ENCODE measurements at places on chromosomes 12 and 14.

GRCh38 chr12:98424726-98425401 lies 90.5 kb upstream of the TMPO start:
- DNase-seq = no peak

DNA sequence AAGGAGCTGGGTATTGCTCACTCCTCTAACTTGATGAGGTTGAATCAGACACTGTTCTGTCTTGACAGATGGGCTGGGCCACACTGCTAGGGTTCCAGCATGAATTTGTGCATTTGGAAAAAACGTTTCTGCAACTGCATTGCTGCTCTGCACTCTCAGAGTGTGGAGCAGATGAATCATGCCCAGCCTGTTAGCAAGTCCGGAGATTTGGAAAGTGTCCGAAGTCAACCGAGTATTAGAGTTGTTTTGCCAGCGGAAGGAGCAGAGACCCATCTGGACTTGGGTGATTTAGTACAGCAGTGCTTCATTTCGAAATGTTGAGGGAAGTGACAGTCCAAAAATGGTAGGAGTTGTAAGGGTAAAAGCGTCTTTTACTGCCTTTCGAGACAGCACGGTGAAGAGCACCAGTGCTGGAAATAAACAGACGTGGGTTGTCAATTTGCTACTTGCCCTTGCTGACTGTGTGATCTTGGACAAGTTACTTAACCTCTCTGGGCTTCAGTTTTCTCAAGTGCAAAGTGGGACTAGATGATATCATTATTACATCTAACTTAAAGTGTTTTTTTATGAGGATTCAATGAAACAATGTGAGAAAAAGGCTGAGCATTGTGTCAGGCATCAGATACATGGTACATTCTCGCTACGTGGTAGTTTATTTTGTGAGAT lies 139.5 kb downstream of the CHST11 start:
- no peak for DNase-seq

- peak; percentile 89 for DNase-seq
These were observed 26.5 kb downstream of the ZBTB42 start for GRCh38 chr14:104827177-104828055.

DNA sequence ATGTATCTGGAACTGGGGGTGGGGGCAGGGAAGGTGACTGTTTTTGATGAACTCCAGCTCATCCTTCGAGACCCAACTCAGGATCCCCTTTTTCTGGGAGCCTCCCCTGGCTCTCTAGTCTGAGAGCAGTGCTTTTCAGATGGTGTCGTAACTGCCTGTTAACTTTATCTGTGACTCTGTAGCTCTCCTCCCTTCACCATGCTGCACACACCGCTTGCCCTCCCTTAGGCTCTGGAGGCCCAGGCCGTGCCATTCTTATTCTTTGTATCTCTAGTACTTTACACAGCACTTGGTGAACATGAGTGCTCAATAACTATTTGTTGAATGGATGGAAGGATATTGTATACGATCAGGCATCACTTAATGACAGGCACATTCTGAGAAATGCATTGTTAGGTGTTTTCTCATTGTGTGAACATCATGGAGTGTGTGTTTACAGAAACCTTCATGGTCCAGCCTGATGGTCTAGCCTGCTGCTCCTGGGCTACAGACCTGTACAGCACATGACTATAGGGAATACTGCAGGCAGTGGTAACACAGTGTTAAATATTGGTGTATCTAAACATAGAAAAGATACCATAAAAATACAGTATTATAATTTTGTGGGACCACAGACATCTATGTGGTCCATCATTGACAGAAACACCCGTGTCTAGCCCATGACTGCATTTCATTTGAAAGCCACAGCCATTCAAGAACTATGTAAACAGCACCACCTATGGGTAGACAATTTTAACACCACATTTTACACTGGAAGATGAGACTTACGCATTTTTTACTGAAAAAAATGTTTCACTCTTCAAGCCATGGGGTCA lies 91.8 kb downstream of the EML1 start:
- no peak for DNase-seq

DNA sequence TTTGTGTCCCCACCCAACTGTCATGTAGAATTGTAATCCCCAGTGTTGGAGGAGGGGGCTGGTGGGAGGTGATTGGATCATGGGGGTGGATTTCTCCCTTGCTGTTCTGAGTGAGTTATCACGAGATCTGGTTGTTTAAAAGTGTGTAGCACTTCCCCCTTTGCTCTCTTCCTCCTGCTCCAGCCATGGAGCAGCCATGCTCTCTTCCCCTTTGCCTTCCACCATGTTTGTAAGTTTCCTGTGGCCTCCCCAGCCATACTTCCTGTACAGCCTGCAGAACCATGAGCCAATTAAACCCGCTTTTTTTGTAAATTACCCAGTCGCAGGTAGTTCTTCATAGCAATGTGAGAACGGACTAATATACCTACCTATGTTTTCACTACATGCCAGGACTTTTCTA lies 2.6 kb upstream of the POC1B start:
- DNase-seq = no peak

Data from upper lobe of left lung (tissue), 6 donors.